ENCODE measurements at places on chromosomes 5 and 9. TPM values are rescaled to one million over a fixed set of nuclear protein-coding genes. Genes with fewer than 3 reads are reported as not detected.
A peak's percentile ranks its signal among the peaks of the same experiment; 100 is the strongest.

DNA sequence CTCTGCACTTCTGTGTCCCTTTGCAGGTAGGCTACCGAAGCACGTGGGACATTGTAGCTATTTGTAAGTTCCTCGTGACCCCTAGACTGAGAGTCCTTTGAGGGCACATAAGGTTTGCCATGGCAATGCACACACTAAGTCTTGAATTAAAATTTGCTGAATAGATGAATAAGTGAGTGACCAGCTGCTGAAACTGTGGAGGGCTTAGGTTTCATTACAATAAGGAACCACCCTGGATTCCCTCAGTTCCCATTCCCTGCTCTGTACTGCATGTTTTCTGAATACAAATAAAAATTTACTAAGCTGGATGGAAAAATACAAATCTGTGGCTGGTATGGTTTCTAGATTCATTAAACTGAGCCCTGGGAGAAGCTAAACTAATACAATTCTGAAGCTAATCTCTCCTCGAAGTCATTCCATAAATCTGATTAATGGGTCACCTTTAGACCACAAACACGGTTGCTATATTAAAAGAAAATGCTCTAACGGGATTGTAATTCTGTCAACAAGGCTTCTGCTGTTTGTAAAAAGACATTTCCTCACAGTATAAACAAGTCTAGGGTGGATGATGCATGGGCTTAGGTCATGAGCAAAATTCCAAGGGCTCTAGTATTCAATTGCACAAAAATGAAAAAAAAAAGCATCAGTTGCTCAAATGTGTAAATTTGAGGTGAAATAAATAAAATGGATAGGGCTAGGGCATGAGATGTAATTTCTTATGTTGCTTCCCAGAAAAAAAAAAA, 172.3 kb downstream of the ATP10B start:
- no peak for DNase-seq

DNA sequence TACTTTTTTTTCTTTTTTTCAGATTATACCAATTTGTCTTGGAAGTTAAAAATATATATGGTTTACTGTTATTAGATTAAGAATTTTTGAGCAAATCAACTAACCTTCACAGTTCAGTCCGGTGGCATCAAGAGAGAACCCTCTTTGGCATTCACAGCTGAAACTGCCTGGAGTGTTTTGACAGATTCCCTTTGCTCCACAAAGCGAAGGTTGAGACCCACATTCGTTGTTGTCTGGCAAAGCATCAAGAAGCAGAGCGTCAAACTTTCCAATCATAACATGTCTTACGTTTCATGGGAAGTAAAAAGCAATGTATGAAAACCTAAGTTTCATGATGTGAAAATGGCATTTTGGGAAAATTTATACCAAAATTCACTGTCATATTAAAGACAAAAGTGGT, 190.2 kb downstream of the SLC12A2 start:
- DNase-seq: no peak

GRCh38 chr5:167763772-167764171, 527.7 kb upstream of the WWC1 start:
- no peak for DNase-seq

DNA sequence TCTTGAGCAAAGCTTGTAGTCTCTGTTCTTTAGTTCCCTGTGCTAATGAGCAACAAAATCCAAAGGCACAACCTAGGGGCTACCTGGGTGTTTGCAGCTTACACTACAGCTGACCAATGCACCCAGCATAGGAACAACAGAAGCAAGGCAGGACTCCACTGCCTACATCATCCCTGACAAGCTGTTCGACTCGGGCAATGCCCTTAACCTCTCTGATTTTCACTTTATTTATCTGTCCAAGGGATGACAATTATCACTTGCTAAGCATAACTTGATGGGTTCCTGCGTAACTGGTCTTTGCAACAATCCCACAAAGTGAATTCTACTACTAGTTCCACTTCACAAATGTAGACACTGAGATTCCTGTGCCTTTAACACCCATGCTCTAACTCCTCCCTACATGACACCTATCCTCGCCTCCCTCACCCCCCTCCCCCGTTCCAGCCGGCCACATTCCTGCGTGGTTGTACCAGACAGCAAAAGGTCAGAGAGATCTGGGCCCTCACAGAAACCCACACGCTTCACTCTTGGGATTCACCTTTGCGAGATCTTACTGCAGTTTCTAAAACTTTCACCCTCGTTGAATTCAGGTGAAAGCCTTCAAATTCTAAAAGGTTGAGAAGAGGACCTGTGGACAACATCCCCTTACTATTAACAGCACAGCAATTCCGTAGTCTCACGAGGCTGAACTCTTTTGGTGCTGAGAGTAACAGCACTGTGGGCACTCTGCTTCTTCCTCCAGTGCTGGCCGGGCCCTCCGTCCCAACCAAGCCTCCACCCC, 995 bp downstream of the IPPK start:
- DNase-seq: no peak

DNA sequence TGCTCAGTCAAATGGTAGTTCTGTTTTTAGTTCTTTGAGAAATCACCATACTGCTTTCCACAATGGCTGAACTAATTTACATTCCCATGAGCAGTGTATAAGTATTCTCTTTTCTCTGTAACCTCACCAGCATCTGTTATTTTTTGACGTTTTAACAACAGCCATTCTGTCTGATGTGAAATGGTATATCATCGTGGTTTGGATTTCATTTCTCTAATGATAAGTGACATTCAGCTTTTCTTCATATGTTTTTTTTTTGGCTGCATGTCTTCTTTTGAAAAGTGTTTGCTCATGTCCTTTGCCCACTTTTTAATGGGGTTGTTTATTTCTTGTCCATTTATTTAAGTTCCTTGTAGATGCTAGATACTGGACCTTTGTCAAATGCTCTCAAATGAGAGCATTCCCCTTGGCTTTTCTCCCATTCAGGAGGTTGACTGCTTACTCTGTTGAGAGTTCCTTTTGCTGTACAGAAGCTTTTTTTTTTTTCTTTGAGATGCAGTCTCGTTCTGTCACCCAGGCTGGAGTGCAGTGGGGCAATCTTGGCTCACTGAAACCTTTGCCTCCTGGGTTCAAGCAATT, 58.7 kb upstream of the RGMB start:
- no peak for DNase-seq

- no peak for DNase-seq
Measured at GRCh38 chr9:128637656-128638055, 19.0 kb downstream of the DYNC2I2 start.

DNA sequence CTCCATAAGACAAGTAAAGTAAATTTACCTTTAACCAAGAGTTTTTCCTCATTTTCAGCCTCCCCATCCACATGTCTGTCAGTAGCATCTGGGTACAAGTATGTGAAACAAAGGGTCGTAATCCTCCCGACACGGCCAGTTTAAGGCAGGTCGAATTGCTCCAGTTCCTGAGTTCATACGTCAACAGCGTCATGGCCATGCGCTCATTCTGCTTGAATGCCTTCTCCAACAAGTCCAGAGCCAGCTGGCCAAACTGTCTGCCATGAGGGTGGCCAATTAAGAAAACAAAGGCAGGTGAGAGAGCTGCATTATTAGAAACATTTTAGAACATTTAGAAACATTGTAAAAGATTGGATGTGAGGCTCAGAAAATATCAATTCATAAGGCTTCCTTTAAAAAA, 87.5 kb downstream of the TRPM6 start:
- DNase-seq: no peak

DNA sequence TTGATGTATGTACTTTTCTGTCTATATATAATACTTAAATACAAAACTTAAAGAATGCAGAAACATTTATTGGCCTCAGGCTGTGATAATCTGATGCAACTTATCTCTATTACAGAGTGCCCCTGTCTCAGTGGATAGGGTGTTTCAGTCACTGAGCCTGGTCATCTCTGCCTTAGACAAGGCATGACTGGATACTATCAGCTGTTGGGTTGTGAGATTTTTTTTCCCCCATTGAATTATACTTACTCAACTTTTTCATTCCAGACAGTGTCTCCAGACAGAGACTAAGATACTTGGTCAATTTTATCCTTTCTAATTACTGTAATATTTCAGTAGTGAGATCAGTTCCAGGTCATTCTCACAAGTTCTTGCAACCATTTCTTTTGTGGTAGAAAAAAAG, 26.7 kb downstream of the XRCC4 start:
- no peak for DNase-seq

GRCh38 chr9:32331240-32331639, 53.2 kb upstream of the ACO1 start:
- no peak for DNase-seq

DNA sequence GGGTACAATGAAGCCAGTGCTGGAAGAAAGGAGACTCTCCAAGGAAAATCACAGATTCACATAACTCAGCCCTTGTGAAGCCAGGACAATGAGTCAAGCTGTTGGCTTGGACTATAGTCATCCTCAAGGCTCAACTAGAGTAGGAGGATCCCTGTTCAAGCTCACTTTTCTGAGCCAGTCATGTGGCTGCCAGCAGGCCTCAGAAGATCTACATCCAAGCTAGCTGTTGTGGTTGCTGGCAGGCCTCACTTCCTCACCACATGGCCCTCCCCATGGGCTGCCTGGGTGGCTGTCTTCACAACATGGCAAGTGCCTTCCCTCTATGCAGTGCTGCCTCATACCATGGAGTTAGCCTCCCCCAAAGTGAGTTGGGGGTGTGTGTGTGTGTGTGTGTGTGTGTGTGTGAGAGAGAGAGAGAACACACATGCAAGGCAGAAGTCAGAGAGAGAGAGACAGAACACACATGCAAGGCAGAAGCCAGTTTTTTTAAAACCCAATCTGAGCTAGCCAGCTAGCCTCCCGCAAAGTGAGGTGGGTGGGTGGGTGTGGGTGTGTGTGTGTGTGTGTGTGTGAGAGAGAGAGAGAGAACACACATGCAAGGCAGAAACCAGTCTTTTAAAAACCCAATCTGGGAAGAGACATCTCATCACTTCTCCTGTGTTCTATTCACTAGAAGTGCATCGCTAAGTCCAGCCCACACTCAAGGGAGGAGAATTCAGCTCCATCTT, 17.1 kb downstream of the SCAI start:
- DNase-seq: no peak

GRCh38 chr5:66558560-66558959, 37.6 kb upstream of the MAST4 start:
- no peak for DNase-seq

- DNase-seq: no peak
Measured at GRCh38 chr5:151847871-151848270, 76.1 kb downstream of the G3BP1 start.

DNA sequence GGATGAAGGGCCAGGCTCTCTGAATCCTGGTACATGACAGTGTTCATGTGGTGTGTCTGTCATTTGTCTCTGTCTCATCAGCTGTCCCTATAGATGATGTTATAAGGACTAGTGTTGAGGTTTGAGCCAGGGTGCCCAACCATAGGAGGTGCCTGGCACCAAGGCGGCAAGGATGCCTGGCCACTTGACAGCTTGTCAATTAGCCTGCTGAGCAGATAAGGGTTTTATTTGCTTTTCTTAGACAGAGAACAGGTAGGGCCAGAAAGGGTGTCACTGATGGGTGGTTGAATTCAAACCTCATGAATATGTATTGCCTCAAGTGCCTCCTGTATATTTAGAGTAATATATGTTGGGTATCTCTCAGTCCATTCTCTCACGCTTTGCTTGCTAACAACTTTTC, 30.1 kb upstream of the AUH start:
- DNase-seq: no peak

GRCh38 chr5:133611357-133612248, 738 bp downstream of the FSTL4 start:
- no peak for DNase-seq

- no peak for DNase-seq
Measured at GRCh38 chr5:109654455-109654854, 35.3 kb upstream of the MAN2A1 start.

DNA sequence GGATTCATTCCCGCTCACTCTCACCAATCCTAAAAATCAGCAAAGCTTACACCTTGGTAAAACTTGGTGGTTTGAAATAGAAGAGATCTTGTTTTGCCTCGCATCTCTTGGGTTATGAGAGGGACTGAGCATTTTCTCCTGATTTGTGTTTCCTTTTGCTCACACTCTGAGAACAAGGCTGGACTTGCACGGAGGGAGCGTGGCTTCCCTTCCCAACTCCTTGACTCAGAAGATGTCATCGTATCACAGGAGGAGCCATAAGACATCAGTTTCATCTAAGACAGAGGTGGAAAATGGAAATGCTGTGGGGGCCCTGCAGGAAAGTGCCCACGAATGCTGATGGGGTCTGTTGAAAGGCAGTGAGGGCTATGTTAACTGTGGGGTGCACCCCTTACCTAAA, 37.4 kb downstream of the CTSL start:
- DNase-seq: no peak

GRCh38 chr9:126883636-126884035, 23.2 kb downstream of the ZBTB34 start:
- no peak for DNase-seq

GRCh38 chr5:36481454-36482120, 124.8 kb upstream of the SLC1A3 start:
- DNase-seq: peak; percentile 25

- DNase-seq: no peak
Measured at GRCh38 chr5:14668181-14668591, 3.7 kb downstream of the OTULIN start.

DNA sequence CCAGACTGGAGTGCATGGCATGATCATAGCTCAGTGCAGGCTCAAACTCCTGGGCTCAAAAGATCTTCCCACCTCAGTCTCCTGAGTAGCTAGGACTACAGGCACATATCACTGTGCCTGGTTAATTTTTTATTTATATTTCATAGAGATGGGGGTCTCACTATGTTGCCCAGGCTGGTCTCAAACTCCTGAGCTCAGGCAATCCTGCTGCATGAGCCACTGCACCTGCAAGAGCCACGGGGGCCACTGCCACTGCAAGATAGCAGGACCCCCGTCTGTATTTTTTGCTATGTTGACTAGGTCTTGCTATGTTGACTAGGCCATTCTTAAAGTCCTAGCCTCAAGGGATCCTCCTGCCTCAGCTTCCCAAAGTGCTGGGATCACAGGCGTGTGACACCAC, 6.5 kb downstream of the CYSTM1 start:
- DNase-seq: no peak

GRCh38 chr5:164597293-164597900, 1092.0 kb downstream of the MAT2B start:
- DNase-seq: no peak

GRCh38 chr5:72922422-72922821, 33.4 kb upstream of the FCHO2 start:
- DNase-seq: no peak

- no peak for DNase-seq
Measured at GRCh38 chr5:36438765-36439561, 137.3 kb upstream of the RANBP3L start.

SLC6A3 gene
- total RNA-seq: not detected

PCSK5 gene
- total RNA-seq: 29.2 TPM

SIT1 gene
- total RNA-seq: 3.1 TPM

IFNK gene
- not detected for total RNA-seq

CDC26 gene
- total RNA-seq: 41.9 TPM

ADAMTS19 gene
- 0.29 TPM for total RNA-seq

HSD17B4 gene
- total RNA-seq: 352 TPM

SLC6A19 gene
- total RNA-seq: not detected
